ENCODE measurements at places on chromosomes 6 and 20.

GRCh38 chr6:104771258-104771832 lies 88.4 kb downstream of the HACE1 start:
- DNase-seq = no peak

DNA sequence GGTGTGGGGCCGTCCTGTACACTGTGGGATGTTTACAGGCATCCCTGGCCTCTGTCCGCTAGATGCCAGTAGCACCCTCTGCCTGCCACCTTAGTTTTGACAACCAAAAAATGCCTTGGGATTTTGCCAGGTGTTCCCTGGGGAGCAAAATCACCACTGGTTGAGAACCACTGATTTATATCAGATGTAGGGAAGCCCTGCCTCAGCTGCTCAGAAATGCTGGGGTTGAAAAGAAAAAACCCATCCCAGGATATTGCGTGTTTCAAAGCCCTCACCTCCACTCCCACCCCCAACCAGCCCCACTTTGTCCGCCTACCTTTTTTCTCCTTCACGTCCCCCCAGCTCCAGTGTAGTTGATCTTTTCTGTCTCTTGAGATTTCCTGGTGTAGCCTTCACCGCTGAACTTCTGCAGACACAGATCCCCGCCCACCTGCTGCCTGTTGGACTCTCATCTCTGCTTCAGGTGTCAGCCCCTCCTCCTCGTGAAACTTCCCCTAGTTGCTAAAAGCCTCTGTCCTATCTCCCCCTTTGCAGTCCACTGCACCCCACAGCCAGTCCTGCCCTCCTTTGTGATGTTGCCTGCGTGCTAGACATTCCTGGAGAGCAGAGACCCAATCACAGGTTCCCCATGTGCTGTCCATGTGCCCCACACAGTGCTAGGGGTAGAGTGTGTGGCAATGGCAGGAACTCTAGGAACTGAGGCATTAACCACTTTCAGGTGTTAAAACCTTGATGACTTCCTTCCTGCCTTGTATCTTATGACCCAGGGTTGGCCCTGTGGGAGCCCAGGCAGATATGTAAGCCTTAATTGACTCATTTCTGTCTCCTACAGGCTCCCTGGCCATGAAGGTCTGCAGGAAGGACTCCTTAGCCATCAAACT lies 98.9 kb downstream of the TBC1D7 start:
- no peak for DNase-seq

DNA sequence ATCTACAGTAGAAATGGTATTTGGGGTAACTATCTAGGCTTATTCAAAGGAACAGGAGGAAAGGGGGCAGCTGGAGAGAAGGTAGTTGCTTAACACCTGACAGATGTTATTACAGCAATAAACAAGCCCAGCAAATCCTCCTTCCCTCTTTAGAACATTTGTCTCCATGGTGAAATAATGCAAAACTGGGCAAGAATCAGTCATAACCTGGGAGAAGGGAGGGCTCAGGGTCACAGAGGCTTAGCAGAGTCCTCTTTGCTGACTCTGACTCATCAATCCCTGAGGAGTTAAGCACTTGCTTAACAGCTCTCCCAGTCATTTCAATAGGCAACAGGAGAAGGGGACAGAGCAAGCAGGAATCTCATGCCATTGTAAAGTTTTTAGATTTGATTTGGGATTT lies 230.3 kb downstream of the IBTK start:
- no peak for DNase-seq

DNA sequence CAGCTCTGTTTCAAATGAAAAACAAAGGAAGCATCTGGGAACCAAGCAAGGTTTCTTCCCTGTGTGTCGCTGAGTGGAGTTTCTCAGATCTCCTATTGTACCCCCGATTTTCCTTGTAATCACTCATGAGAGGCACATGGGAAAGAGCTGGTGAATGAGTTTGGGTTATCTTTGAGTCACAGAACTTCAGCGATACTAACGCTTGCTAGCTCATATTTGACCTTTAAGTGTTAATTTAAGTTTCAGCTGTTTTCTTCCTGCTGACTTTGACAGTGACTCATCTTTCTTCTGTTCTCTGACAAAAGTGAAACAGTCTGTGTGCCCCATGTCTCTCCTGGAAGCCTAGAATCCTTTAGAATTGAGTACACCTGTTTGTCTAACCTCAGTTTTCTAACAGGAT lies 261.1 kb upstream of the RGS17 start:
- DNase-seq = no peak

GRCh38 chr6:166775180-166775922 lies 148.3 kb upstream of the RPS6KA2 start:
- no peak for DNase-seq

DNA sequence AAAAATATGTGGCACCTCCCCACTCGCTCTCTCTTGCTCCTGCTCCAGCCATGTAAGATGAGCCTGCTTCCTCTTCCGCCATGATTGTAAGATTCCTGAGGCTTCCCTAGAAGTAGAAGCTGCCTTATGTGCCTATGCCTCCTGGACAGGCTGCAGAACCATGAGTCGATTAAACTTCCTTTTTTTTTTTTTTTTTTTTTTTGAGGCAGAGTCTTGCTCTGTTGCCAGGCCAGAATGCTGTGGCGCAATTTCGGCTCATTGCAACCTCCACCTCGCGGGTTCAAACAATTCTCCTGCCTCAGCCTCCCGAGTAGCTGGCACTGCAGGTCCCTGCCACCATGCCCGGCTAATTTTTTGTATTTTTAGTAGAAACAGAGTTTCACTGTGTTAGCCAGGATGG lies 112.5 kb downstream of the FAM217A start:
- DNase-seq = no peak
